Central memory CD4-positive, alpha-beta T cell (primary cell): ENCODE measurements at places on chromosomes 3 and 15.
A peak's percentile ranks its signal among the peaks of the same experiment; 100 is the strongest.

DNA sequence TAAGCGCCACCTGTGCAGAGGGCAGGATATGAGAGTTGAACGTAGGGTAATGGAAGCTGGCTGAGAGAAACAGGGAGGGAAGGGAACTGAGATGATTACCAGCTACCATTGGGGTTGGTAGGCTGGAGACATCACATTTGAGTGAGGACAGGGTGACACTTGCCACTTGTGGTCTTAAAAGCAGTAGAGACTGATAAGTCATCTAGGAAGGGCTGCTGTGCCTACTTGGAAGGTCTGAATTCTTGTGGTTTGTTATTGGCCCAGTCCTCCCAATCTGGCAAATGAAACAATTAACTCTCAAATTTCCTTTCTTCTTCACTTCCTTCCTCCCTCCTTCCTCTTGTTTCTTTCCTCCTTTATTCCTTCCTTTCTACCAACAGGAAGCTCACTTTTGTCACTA is 46.8 kb downstream of the COL6A5 start:
- DNase-seq: no peak

DNA sequence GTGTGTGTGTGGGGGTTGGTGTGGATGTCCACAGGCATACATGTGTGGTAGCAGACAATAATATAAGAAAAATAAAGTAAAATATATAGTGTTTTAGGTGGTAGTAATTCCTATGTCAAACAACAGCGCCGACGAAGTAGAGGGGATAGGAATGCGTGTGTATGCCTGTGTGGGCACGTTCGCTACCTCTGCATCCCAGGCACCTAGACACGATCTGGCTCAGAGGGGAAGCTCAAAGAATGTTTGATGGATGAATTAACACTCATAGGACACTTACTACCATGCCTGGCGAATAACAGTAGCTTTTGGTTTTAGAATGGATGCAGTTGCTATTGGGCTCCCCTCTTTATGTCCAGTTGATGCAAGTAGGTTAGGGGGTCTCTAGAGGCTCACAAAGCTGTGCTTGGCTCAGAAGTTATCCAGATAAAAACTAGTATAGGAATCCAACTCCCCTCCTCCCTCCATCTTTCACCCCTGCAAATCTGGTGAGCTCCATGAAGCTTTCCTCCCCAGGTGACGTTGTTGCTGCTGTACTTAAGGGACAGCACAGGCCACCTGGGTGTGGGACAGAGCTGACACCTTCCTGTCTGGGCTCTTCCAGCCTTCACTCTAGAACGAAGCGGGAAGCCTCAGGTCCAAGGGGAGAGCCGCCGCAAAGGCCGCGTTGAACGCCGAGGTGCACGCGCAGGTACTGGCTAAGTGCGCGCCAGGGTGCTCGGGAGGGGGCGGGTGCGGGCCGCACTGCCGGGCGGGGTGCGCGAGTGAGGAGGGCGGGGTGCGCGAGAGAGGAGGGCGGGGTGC is 192.6 kb upstream of the LYSMD4 start:
- peak; percentile 71 for DNase-seq

DNA sequence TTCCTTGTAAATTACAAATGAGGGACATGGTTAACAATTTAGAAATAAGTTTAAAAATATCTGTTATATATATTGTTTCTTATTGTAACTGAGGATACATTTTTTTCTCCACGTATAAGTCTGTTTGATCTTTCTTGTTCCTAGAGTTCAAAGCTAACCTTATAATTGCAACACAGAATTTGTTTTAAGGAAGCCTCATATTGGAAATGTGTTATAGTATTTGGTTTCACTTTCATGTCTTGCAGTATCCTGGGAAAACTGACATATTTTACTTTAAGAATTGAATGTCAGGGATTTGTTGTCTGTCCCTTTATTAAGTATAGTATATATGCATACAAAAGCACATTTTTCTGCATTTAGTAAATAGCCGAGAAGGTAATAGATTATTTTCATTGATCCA is 23.5 kb upstream of the NIT2 start:
- no peak for DNase-seq

DNA sequence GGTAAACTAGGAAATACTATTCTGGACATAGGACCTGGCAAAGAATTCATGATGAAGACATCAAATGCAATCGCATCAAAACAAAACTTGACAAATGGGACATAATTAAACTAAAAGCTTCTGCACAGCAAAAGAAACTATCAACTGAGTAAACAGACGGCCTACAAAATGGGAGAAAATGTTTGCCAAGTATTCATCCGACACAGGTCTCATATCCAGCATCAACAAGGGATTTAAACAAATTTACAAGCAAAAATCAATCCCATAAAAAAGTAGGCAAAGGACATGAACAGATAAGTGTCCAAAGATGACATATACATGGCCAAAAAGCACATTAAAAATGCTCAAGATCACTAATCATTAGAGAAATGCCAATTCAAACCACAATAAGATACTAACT is 1088.9 kb downstream of the NAALADL2 start:
- no peak for DNase-seq

DNA sequence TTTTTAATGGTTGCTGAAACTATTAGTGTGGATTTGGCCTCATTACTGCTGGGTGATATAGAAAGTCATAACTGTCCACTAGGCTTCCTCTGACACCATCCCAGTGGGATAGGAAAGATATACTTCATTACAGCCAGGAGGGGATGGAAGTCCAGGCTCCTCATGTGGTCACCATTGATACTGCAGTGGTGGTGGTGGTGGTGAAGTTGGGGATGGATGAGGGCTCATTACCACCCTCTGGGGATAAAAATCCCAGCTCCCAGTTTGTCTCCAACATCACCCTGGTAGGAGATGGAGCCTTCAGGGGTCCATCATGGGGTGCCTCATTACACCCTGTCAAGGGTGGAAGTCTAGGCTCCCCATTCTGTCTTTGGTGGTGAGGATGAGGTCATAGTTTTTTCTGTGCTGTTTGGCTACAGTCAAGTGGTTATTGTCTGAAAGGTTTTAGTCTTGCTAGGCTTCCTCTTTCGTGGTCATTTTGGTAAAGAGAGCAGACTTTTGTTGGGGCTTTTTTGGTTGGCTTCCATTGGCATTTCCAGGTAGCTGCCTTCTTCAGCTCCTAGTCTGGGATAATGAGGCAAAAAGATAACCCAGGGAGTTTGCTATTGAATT is 30.1 kb upstream of the FILIP1L start:
- DNase-seq: no peak

- DNase-seq: no peak
These were observed 75.0 kb downstream of the PEX5L start for GRCh38 chr3:179961703-179962078.

DNA sequence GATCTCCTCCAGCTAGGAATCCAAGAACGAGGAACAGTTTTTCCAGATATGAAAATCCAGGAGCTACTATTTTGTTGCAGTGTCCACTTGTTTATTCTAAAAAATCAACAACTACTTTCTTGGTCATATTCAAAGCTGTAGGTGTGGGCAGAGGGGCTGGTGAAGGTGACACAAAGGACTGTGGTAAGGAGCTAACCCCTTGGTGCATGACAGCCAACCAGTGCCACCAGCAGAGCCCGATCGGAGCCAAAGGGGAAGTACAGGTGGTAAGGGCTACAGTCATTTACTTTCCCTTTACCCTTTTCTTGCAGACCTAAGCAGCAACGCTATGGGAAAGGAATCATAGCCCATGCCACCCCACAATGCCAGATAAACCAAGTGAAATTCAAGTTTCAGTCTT is 30.7 kb downstream of the PLA1A start:
- no peak for DNase-seq

GRCh38 chr15:70006259-70007147 is 91.2 kb downstream of the TLE3 start:
- no peak for DNase-seq

- DNase-seq: peak; percentile 73
These were observed at the start of gene RASA2 for GRCh38 chr3:141486746-141487520. TSS of gene RASA2 (plus strand) at chr3:141487027. CDS start at chr3:141487084, 57 bp downstream.

DNA sequence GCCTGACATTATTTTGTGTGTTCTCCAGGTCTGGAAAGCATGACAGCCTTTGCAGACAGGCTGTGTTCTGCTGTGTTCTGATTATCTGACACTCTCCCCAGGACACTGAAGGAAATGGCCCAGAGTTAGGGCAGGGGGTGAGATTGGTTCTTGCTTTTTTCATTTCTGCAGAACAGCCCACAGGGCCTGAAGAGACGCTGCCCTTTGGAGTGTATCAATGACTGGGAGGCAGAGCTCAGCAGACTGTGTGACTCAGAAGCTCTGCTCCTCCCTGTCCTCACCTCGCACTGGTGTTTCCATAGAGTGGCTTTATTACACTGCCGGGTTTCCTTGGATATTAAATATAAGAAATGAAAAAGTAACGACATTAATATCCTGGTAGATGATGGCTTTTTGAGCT is 523.6 kb downstream of the NTRK3 start:
- no peak for DNase-seq

GRCh38 chr3:146504498-146505197 is 35.3 kb upstream of the PLSCR2 start:
- no peak for DNase-seq

DNA sequence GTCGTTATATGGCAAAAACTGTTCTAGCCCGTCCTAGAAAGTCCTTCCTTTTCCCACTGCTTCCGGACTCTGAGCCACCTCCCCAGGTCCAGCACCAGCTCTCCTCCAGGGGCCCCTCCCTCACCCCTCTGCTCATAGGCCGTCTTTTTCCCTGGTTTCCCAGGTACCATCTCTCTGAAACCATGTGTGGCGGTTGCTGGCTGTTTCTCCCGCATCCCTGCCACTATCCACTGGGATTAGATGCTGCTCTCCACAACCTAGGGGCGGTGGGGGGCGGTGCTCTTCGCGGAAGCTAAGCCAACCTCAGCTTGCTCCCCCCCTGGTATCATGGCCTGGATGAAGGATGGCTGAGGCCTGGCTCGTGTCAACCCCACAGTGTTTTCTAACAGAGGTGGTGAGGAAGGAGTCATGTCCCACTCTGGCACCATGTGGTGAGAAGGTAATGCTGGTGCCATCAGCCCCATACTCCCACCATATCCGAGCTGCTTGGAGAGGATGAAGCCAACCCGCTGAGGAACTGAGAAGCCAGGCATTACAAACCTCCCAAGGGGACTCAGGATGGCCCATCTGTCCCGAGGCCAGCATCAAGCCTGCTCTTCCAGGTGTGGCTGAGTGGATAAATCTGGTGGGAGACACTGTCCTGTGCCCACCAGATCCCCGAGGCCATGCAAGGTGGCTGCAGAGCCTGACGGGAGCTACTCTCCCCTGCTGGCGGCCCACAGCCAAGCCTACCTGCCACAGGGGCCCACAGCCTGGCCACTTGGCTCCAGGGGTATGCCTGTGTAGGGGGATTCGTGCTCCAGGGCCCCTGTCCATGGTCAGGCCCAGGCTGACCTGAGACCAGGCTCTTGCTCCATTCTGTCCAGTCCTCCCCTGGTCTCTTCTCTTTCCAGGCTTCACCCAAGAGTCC is 27.9 kb upstream of the SLC41A3 start:
- DNase-seq: no peak

DNA sequence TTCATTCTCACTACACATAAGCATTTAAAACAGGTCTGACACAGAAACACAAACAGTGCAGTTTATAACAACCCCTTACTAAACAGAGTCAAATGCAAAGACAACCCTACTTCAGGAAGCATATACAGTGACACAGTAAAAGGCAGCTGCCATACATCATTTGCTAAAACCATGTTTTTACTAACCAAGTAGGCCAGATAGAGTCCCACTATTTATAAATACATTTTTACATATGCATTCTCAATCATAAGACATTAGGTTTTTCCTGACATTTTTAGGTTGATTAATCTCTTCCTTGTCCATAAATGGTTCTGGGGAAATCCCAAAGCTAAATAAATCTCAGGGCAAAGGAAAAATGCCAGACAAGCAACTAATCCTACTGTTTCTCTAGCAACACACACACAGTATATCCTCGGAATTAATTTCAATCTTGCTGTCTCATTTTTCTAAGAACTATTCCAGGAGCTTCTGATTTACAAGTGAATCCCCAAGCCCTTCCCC is 39.0 kb downstream of the CHAC1 start:
- DNase-seq: no peak

GRCh38 chr15:67587331-67587730 is 44.8 kb downstream of the MAP2K5 start:
- DNase-seq: no peak

DNA sequence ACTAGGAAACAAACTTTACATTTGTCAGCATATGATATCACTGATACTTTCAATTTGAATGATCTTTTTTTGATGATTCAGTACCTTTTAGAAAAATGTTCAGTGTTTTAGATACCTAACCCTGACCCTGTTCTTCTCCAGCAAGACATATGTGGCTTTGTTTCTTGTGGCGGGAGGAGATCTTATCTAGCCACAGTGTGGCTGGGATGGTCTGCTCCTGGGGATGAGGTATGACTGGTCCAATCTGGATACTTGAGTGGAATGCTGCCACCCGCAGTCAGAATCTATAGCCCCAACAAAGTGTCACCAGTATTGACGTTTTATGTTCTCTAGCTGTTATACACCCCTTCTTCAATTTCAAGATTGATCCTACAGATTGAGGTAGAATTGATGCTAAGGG is 439.0 kb upstream of the GOLIM4 start:
- no peak for DNase-seq

DNA sequence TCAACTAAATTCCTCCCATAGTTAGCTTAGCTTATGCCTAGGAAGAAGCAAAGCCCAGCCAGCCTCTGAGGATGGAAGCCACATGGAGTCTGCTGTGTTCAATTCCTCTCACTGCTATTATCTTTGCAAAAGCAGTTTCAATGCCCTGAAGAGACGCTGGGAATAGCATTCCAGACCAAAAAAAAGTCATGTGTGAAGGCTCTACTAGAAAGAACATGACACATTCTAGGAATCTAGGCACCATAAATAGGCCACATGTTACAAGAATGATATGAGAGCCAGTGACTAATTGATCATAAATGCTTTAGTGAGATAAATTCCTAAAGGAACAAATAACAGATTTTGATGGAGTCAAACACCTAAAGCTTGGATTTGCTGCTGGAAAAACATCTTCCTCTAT is 800.8 kb downstream of the TUSC7 start:
- DNase-seq: no peak

DNA sequence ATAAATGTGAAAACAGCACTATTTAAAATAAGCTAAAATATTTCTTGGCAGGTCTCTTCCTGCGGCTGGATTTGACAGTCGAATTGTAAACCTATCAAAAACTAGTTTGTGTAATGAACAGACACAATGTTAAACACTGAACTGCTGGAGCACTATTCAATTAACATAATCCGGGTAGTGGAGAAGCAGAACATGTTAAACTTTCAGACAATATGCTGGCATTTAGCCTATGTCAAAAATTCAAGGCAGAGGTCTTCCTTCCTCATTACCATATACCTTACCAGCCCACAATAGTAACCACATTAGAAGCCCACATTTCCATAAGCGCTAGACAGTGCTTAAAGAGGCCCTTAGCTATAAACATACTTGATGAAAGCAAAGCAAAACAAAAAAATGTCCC is 1042.9 kb downstream of the ROBO1 start:
- no peak for DNase-seq

DNA sequence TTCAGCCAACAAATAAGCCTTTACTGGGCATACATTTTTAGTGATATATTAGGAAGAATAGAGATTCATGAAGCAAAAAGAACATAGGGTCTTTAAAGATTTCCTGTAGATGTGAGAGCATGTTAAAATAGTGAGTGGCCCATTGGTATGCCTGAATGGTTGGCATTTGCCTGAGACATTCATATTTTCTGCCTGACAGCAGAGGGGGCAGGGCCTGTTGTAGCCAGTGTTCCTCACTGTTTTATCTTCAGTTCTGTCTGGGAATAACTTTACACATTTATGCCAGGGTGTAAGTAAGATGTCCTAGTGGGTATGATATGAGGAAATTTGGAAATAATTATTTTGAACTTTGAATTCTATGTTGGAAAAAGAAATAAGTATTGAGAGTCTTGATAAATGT is 704.7 kb upstream of the ARPP21 start:
- DNase-seq: no peak

GRCh38 chr15:39013262-39013661 is 448.6 kb upstream of the RASGRP1 start:
- DNase-seq: no peak
